Stimulated activated CD8-positive, alpha-beta memory T cell treated with anti-CD3 and anti-CD28 coated beads, Interleukin-4, amount 100 ng/mL, for 4 hours (primary cell): ENCODE measurements at places on chromosomes 3 and 15.

GRCh38 chr3:30645077-30645476 is 38.7 kb downstream of the TGFBR2 start:
- no peak for DNase-seq

- no peak for DNase-seq
Observed at GRCh38 chr3:2793987-2794386, 316.2 kb downstream of the IL5RA start.

DNA sequence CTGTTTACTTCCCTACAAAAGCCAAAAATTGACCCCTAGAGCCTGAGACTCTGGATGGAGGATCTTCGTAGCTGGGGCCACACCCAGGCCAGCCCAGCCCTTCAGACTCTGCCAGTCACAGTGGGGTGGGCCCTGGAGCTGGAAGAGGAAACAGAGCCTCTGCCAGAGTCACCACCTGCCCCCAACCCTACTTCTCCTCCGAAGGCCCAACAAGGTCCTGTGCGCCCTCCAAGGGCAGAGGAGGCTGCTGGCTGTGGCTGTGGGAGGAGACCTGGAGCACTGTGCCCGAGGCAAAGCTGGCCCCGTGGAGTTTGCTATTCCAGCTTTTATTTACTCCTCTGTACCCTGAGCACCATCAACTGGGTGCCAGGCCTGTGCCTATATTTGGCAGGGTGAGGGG is 19.0 kb downstream of the CISH start:
- DNase-seq = no peak

DNA sequence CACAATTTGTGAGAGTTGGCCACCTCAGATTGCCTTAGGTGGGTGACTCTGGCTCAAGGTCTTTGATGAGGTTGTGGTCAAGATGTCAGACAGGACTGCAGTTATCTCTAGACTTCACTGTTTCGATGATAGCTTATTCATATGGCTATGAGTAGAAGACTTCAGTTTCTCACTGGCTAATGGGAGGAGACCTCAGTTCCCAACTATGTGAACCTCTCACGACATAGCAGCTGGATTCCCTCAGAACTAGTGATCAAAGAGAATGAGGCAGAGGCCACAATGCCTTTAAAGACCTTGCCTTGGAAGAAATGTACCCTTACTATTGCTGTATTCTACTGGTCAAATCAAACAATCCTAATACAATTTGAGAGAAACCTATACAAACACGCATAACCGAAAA is 607.5 kb upstream of the ROBO2 start:
- no peak for DNase-seq

- no peak for DNase-seq
Observed at GRCh38 chr3:61884794-61885193, 323.4 kb downstream of the PTPRG start.

DNA sequence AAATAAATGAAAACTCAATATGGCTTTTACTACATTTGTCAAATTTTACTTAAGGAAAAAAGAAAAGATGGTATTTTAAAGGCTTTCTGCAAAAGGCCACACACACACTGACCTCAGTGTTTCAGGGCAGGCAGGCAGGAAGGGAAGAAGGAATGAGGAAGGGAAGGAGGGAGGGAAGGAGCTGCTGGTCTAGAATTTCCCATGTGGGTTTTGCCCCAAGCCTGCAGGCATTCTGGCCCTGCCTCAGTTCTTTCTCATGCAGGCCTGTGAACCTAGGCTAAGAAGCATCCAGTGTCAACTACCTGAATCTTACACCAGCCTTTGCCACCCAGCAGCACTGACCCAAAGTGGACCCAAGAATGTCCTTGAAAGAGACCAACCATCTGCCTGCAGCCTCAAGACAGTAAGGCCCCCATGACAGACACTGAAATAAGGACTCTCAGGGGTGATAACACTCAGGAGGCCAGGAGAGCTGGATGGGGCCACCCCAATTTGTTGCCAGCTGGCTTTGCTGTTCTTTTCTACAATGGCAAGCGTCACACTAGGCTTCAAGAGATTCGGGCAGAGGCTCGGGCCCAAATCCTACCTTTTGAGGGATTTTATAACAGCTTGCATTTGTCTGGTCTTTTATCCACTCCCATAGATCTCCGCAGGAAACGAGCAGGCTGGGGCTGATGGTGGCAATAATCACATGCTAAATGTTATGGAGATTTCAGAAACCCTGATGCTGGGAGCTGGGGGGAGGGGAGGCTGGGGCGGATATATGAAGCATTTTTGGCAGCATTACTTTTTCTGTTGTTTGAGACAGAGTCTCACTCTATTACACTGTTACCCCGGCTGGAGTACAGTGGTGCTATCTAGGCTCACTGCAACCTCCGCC is 51.4 kb downstream of the XXYLT1 start:
- no peak for DNase-seq

- DNase-seq = no peak
Observed at GRCh38 chr3:194374935-194375334, 5.4 kb upstream of the LRRC15 start.

DNA sequence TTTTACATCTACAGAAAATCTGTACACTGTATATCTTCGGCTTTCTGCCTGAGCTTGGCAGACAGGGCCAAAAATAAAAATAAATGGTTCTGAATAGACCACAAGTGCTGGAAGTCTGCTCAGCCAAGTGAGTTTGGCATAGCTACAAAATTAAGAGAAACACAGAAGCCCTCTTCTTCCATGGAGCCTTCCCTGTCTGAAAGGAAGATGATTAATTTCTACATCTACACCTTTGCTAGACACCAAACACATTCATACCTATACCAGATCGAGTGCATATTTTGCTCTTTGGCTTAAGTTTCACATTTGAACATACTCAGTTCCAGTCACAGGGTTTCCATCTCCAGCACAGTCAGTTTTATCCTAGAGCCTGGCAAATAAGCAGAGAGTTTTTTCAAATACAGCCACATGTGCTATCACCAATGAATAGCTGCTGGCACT is 224.6 kb downstream of the GREM1 start:
- no peak for DNase-seq

DNA sequence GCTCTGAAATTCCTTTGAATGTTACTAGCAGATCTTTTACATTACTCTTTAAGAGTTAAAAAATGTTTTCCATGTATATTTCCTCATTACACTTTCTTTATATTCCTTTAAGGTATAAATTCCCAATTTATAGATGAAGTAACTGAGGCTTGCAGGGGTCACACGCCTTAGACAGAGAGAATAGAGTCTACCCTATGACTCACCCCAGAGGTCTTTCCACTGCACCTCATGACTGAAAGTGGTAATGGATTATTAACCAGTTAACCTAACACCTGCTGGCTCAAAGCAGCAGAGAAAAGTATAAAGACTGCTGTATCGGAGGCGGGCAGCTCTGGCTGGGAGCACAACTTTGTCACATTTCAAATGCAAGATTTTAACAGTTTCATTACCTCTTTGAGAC is 37.7 kb downstream of the LDHAL6B start:
- no peak for DNase-seq

DNA sequence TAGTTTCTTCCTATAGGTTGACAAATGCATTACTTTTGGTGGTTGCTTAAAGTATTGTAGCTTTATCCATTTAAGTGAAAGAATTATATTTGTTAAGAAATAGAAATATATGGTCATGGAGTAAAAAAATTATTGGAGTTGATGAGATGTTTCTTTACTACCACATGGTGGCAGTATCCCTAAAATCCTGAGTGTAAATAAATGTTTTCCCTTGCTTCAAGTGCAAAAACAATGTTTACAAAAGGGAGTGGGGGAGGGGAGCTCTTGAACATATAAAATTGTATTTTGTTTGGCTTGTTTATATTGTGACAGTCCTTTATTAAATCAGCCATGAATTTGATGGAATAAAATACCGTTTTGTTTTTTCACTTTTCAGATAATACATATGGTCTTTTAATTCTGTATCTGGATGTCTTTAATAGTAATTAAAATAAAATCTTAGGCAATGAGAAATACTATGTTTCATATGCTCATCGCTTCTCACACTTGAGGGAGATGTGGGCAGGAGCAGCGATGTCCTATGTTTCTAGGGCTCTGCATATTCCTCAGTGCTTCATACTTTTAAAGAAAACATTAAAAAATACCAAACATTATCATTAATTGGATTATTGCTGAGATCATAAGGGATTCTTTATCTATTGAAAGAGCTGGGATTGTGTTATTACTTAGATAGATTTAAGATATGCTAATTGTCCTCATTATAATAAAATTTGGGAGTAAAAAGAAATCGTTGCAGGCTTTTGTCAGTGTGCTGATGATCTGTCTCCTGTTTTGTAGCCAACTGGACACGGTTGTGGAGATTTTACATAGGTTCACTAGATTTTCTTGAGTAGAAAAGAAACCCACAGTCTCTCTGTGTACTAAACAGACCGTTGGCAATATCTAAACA is 349.7 kb downstream of the TUSC7 start:
- DNase-seq = no peak

GRCh38 chr3:156300929-156301840 is 180.8 kb downstream of the KCNAB1 start:
- no peak for DNase-seq

DNA sequence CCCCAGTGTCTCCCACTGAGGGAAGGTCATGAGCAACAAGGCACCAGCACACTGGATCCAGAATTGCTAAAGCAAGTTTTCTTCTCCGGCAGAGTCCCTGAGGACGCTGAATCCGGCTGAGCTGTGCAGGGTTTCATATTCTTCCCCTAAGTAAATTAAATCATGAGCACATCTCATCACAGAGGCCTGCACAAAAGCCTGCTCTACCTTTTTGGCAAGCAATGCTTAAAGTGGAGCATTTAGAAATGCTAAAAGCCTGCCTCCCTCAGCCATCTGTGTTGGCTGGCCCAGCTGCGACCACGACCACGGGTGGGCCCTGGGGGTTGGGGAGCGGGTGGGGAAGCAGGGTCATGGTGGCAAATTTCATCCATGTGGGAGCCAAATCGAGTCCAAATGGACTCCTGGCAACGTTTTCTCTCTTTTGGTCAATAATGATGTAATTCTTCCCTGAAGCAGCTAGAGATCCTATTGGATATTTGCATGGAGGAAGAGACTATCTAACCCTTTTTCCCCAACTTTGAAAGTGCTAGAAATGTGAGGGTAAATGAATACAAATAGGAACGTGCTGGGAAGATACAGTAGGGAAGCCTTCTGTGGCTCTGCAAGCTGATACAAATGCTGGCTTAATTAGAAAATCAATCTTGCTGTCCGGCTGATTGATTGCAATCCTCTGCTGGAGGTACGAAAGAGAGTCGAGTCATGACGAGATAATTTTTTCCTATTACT is 532.8 kb upstream of the TBL1XR1 start:
- no peak for DNase-seq

DNA sequence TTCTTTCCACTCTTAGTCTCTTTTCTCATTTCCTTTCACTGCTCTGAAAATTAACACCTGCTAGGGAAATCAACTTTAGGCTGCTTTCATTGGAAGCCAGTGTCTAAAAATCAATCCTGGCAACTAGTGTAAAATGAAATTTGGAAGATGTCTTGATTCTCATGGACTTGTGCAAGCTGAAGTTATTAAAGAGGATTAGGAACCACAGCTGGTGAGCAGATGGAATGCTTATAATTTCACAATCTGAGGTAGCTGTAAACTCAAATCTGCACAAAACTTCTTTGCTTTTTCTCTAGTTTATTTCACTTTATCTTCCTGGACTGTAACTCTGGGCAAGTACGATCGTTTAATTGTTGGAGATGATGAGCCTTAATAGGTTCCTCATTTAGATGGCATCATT is 175.6 kb downstream of the GHSR start:
- no peak for DNase-seq

- no peak for DNase-seq
Observed at GRCh38 chr3:65575376-65575840, 463.3 kb downstream of the MAGI1 start.

DNA sequence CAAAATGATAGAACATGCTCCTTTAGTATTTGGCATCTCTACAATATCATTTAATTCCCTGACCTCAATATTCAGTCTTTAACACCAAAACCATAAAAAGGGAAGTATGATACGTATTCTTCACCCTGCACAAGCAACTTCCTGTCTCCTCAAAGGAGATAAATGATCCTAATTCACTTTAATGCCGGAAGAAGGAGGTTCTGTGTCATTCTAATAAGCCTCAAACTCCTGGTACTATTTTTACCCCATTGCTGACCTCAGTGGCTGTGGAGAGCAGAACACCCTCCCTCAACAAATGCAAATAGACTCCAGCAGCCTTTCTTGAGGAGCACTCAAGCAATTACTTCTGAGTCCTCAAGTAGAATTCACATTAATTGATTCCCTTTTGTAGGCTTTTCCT is 173.3 kb downstream of the TMEM108 start:
- no peak for DNase-seq

DNA sequence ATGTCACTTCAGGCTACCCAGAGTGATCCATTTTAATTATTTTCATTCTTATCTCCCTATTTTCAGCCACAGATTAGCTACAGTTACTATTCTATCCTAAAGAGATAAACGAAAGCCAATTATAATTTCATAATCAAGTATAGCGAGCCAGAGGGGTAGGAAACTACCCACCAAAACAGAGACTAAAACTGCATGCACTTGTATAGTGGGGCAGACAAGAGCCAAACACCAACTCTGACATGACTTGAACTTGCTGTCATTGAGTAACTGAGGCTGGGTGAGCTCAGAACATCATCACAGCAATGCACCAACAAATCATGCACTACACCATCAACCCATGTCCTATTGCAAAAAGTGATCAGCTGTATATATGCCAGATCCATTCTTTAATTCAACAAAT is 64.8 kb downstream of the FBN1 start:
- no peak for DNase-seq

GRCh38 chr3:195372220-195372619 is 70.6 kb downstream of the ACAP2 start:
- DNase-seq = no peak

DNA sequence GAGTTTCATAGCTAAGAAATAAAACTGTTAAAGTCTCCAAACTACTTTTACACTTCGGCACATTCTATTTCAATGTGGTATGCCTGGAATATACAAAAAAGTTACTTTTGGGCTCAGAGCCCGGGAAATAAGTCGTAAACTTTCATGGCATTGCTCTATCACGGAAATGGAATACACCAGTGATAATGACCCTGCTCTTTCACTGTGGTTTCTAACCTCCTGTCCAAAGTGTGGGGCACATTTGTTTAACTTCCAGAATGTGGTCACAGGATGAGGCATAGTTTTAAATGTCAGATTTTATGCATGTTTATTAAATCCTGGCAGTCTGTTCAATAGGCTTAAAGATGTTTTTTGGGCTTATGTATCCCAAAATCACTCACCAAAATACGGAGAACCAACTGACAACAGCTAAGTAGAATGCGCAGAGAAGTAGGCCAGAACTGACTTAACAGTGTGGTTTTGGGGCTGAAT is 5.1 kb downstream of the CXCR6 start:
- DNase-seq = no peak

DNA sequence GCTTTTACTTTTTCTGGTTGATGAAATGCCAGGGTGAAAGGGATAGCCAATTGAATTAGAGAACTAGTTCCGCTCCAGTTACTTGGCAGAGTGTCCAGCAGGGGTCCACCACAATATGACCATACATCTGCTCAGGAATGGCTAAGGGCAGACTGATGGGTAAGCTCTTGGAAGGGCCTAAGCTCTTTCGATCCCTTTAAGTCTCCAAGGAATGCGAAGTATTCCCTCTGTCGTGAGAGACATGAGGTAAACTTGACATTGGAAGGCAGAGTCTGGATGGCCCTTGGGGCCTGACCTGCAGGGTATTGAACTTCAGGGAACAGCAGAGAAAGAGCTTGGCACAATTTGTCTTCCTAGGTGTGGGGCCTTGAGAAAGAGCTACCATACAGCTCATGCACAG is 805.8 kb downstream of the PLOD2 start:
- no peak for DNase-seq

GRCh38 chr15:99844150-99844549 is 110.9 kb upstream of the LYSMD4 start:
- no peak for DNase-seq

- DNase-seq = no peak
Observed at GRCh38 chr3:41975416-41976103, 13.7 kb upstream of the ULK4 start.
